ENCODE measurements at places on chromosomes 16 and 17.
A peak's percentile ranks its signal among the peaks of the same experiment; 100 is the strongest.

GRCh38 chr16:89293276-89294143, 76.0 kb downstream of the ZNF778 start:
- DNase-seq, result no peak

- DNase-seq, result no peak
Measured at GRCh38 chr17:7107012-7107754, 7.4 kb downstream of the ASGR2 start.

- no peak for DNase-seq
Measured at GRCh38 chr17:47888293-47888692, 7.7 kb upstream of the SP2 start.

- DNase-seq, result peak; percentile 58
Measured at GRCh38 chr16:78768718-78769117, 669.3 kb downstream of the WWOX start.

DNA sequence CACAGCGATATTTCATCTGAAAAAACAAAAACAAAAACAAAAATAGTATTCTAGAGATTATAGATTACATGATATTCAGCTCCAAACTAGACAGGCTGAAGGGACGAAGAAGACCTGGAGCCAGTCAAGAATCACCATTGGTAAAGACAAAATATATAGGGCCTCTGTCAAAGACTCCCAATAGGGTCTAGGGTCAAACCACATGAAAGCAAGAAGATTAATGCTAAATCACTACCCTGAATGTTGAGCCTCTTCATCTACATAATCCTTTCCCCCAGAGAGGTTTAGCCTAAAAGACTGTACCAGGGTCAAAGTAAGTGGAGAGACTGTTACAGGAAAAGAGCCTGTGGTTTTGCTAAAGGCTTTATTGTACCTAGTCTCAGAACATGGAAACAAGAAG, 10.8 kb upstream of the NME1 start:
- DNase-seq, result no peak

GRCh38 chr17:16878606-16879005, 93.3 kb downstream of the TNFRSF13B start:
- no peak for DNase-seq

GRCh38 chr17:77675816-77676215, 282.7 kb upstream of the TNRC6C start:
- no peak for DNase-seq

DNA sequence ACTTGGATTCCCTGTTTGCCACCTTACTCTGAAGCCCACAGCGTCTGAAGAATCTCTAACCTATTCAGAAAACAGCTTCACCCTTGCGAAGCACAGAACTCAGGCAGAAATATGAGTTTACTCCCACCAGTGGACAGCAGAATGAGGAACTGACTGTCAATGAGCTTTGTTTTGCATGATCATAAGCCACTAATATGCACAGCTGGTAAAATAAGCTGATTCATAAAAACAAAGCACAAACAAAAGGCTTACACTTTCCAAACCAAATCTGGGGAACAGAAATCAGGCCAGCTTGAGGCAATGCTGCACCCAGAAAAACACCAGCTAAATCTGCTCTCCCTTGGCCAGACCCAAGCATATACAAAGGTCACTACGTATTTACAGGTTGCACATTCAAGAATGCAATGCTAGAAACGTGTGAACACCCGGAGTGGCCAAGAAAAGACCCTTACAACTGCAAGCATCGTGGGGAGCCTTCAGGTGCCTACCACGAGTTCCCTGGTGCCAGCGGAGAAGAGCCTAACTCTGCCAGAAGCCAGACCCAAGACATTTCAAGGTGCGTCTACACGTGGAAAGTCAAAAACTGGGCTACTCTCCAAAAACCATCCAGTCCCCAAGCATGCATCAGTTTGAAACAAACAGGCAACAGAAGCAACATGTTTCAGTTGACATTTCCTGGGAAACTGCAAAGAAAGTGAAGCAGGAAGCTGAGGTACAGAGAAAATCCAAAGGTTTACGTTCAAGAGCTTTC, 207.1 kb downstream of the ZFHX3 start:
- no peak for DNase-seq

GRCh38 chr17:56310782-56311181, 157.5 kb downstream of the ANKFN1 start:
- no peak for DNase-seq

DNA sequence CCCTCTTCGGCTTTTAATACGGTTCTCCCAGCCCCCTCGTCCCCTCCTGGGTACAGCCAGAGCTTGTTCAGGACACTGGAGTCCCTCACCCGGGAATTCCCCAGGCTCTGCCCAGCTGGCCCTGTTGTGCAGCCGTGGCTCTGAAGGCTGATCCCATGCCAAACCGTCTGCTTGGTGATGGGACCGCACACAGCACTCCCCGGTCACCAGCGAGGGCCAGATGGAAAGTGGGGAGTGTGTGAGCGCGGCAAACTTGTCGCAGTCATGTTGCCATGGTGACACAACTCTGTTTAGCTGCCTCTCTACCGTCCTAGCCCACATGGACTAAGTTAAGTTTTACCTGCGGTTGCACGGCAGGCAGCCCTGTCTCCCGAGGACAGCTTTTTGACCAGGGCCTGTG, 107.9 kb downstream of the RAP1GAP2 start:
- DNase-seq, result no peak

- no peak for DNase-seq
Measured at GRCh38 chr17:57110579-57111325, 25.7 kb downstream of the AKAP1 start.

- peak; percentile 83 for DNase-seq
Measured at GRCh38 chr17:57243171-57243622, 13.1 kb upstream of the MSI2 start.

GRCh38 chr17:13787636-13788035, 185.9 kb upstream of the HS3ST3A1 start:
- DNase-seq, result no peak

DNA sequence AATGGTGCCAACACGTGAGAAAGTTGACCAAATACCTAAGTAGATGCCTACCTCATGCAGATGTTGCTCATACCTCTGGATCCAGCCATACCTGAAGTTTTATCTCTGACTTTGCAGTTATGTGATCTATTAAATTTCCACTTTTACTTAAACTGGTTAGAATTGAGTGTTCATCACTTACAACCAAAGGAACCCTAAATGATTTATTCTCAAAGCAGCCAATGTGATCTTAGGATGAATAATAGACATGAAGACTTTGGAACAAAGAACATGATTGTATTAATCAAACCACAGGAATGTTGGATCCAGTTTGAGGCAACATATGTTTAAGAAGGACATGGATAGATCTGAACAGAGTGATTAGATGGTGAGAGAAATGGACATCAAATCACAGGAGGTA, 68.7 kb downstream of the IRX6 start:
- DNase-seq, result no peak

GRCh38 chr16:81620796-81621195, 158.3 kb upstream of the PLCG2 start:
- DNase-seq, result no peak

DNA sequence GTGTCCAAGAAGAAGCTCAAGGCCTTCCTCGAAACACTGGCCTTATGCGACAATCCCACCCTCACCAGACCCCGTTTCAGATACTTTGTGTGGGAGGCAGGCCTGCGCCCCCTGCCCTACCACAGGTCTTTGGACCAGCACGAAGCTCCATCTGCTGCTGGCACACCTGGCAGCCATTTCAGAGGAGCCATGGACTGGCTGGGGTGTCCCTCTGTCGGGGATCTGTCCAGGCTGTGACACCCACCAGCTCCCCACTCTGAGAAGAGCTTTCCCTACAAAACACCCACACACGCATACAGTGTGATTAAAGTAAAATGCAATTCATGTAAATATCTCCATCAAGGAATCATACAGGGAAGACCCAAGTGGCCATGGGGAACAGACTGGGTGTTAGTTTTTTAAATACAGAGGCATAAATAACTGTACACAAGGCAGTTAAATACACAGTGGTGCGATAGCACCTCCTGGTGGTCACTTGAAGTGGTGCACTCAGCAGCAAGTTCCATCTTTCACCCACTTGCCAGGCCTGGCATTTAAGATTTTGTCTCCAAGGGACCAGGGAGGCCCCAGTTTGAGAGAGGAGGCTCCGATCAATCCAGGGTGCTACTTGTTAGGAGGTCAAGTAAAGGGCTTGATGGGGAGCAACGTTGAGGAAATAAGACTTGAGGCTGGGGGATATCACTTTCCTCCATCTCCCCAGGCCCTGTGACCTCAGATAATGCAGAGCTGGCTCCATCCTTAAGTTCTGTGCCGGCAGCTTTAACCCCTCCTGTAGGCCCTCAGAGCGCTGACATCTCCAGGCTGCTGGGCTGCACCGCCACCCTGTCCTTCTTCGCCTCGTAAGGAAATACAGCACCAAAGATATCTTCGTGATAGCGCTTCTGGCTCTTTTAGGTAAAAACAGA, 43.6 kb downstream of the NOS2 start:
- peak; percentile 73 for DNase-seq

DNA sequence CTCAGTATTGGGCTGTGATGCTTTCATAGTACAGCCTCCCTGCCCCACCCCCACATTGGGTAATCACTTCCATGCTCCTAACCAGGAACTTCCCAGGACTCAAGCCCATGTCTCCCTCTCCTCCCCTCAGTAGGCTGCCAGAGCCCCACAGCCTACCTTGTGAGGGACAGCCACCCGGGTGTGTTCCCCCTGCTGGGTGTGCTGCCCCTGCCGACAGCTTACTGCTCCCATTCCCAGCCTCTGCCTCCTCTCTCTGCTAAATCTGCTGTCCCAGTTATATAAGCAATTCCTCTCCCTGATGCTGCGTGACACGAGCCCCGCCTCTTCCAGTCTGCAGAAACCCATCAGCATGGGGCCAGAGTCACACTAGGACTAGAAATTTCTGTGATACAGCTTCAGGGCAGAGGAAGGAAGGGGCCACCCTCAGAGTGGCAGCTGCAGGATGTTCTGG, at the start of gene RSKR:
TSS of gene RSKR (minus strand) at position 255 of the 451 bp plus-strand sequence. CDS start at position 231, 24 bp downstream.
- no peak for DNase-seq

DNA sequence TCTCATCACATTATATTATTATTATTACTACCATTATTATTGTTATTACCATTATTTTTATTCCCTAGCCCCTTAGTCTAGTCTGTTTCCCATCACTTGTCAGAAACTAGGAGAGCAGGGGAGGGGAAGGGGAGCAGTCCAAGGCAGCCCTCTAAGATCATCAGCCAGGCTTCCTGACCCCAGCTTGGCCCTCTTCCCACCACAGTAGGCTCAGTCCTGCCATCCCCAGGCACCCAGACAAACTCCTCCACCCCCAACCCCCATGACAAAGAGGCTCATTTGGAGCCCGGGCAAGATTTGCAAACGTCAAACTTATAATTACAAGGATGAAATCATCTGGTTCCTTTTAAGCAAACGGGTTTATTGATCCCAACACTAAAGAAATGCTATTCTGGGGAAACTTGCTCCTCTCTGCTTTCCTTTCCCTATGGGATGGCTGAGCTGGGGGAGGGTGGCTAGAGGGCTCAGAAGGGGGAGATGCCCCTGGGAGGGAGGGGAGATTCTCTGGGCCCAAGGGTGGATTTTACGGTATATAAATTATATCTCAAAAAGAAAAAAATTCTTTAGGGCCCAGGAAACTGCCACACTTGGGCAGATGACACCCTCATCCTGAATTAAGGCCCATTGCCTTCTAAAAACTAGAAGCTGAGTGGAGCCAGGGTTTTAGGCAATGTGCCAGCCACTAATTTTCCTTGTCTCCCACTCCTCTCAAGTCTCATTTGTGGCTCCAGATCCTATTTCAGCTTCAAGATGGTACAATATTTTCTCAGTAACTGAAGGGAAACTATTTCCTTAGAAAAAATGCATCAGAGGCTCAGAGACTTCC, 4.4 kb upstream of the CBFB start:
- no peak for DNase-seq

- peak; percentile 35 for DNase-seq
Measured at GRCh38 chr16:57104706-57105105, 12.3 kb downstream of the CPNE2 start.

DNA sequence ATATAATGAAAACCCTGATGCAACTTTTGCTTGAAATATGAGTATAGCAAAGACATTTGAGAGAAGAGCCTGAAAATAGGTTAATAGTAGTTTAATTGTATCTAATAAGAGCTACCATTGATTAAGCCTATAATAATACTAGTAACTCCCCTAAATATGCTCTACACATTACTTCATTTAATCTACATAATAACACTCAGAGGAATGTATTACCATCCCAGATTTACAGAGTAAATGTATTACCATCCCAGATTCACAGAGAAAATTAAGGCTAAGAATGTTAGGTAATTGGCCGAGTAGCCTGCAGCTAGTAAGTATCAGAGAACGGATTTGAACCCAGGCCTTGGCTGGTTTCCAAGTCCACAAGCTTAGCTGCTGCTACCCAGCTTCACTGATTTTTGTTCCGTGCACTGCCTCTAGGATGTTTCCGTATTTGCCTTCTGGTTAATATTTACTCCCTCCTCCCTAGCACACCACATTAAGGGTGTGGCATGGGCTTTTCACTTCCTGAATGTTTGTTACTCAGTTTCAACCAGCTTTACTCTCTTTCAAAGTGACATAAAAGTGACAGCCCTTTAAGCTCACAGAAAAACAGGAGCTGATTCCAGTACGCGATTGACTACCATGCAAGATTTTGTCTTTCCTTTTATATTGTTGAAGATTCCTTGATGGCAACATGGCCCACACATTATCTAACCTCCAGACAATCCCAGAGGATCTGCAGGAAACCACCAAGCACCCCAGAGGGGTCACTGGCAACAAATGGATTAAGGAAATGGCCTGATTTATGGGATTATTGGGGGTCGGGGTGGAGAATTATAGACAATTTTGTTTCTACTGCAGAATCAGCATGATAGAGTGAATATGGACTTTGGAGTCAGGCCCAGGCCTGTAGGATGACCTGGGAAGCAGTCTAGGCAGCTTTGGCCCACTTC, 26.7 kb upstream of the TOX3 start:
- DNase-seq, result no peak

DNA sequence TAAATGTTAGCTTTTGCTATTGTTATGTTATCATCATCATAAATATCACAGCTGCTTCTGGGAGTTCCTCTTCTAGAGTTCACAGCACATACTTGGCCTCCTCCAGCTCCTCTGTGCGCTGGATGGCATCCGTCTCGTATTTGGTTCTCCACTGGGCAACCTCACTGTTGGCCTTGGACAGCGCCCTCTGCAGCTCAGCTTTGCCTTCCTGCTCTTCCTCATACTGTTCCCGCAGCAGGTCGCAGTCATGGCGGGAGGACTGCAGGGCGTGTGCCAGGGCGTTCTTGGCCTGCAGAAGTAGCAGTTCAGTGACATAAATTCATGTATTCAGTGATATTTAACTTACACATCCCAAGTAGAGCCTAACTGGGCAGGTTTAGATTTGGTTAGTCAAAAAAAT, 23.4 kb downstream of the MYH8 start:
- DNase-seq, result no peak

DNA sequence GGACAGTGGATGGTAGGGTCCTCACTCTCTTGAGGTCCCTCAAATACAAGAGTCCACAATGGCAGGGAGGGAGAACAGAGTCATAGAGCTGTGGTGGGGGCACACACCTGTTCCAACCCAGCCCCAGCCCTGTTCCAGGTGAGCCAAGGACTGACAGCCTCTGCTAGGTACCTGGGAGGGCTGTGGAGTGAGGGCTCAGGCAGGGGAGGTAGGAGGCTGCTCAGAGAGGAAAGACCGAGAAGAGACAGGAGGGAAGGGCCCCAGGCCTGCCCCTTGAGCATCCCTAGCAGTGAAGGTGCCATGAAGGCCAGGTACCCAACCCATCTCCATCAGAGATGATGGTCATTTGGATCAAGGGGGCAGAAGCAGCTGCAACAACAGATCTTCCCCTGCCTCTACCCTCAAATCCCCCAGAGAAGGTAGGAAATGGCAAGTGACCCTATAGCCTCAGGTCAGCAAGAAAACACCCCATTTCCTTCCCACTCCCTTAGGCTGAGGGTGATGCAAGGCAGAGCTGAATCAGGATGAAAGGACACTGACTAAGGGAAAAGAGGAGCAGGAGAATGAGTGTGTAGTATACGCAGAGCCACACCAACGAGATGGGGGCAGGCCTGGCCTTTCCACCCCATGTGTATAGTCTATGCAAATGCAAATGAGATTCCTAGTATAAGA, 28.6 kb downstream of the CD300LG start:
- DNase-seq, result peak; percentile 25

All from GM12865 (cell line).